ENCODE measurements at places on chromosomes 13 and 19.

DNA sequence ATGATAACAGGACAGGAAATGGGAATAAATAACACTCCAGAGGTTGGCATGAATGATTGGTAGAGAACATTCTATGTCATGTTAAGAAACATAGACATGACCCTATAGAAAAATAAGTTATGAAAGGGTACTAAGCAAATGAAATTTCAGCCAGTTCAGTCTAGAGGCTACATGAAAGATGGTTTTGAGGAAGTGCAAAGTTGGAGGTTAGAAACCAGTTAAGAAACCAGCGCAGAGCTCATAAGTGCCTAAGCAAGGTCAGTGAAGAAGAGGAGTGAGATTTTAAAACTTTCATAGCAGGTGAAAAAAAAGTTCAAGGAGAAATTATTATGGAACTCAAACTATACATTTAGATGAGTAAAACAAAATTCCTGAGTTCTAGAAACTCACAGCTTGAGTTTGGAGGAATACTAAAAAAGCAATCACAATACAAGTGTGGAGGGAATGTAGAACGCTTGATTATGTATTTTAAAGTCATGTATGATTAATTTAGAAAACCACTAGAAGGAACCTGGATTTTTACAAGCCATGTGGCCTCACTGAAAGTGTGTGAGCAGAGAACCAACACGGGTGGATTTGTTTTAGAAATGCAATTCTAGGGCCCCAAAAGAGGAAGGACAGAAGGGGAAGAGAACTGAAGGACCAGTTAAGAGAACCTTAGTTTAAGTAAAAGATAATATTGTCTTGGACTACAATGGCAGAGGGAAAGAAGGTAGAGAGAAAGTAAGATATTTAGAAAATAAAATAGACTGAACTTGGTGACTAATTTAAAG is 162.4 kb downstream of the PCDH20 start:
- DNase-seq = no peak

GRCh38 chr13:77981281-77981881 is 62.8 kb upstream of the EDNRB start:
- DNase-seq = no peak

- no peak for DNase-seq
Observed at GRCh38 chr19:48999481-49000325, 6.0 kb downstream of the RUVBL2 start.

DNA sequence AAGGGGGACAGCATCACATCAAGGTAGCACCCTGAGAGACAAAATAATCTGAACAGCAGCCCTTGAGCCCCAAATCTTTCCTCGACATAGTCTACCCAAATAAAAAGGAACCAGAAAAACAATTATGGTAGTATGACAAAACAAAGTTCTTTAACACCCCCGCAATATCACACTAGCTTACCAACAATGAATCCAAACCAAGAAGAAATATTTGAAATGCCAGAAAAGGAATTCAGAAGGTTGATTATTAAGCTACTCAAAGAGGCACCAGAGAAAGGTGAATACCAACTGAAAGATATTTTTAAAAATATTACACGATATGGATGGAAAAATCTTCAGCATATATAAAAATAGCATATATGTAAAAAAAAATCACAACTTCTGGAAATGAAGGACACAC is 252.9 kb upstream of the SLITRK6 start:
- no peak for DNase-seq

DNA sequence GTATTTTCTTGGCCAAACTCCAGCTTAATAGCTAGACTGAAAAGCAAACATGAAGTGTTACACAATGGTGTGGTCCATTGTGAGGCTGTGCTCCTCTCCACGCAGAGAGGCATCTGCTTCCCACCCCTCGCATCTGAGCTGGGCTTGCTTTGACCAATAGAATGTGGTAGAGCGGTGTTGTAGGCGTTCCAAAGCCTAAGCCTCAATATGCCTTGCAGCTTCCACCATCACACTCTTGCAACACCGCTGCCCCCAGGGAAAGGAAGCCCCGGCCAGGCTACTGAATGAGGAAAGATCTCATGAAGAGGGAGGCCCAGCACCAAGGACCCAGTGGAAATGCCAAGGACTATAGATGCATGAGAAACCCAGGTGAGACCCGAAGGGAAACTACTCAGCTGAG is 9.4 kb downstream of the FLT1 start:
- DNase-seq = no peak

Data from Right ventricle myocardium inferior (tissue), 1 donor.